ENCODE measurements at places on chromosomes 12 and 14.
A peak's percentile ranks its signal among the peaks of the same experiment; 100 is the strongest.

DNA sequence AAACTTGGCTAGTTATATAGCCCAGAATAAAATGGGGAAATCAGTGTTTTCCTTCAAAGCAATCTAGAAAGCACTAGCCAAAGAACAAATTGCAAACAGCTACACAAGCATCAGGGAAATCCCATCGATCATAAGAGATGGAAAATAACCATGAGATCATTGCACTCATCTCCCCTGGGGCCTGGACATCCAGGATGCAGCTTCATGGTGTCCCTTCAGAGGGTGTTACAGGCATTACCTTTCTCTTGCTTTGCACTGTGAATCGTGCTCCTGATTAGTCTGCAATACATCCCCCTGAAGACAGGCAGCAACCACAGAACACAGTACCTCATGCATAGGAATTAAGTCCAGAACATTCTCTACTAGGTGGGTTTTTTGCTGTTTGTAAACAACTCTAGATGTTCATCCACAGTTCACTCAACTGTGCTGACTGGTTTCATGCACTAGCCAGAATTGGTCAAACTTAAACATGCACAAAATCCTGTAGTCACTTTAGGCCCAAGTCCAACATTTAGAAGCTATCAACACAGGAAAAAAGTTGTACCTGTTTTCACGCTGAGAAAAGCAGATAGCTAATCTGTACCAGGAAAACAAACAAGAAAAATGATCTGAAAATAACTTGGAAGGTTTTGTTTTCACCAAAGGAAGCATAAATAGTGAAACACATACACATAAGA lies 120.1 kb downstream of the ZFP36L1 start:
- DNase-seq = no peak

DNA sequence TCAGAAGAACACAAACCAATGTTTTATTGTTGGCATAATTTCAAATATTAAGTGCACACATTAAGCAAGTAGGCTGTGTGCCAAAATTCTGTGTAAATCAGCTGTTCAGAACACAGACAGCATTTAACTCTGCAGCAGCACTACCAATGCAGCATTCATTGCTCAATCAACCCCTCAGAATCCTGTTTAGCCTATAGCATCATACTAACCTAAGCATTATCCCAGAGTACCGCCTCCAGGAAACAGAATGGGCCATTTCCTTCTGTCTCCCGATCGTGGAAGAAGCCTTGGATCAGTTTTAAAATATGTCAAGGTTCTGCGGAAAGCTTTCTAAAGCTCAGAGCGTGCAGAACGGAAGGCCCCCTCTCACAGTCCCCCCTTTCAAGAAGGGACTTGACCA lies 3.3 kb downstream of the IL26 start:
- no peak for DNase-seq

DNA sequence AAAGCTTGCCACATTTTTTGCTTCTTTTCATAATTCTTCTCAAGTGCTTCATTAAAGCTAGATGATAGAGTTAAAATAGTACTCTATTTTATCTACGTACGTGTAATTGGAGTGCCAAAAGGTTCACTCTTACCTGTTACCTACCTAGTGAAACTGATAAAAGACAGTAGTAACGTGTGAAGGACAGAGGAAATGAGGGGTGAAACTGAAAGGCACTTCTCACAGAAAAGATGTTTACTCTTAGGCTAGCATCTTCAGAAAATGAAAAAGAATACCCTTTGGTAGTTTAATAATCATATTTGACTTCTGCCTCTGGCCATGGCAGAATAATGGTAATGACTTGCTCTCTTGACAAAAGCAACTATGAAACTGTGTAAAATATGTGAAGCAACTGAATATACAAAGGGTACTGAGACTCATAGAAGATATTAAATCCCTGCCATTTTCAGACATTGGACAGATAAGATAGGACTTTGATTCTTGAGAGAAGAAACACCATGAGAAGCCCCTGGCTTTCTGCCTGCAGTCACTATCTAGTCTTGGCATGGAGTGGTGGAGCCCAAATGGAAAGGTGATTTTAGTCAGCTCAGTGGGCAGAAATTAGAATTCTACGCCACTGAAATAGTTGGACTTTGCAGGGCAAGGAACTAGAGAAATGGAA lies 6.3 kb upstream of the EVL start:
- no peak for DNase-seq

DNA sequence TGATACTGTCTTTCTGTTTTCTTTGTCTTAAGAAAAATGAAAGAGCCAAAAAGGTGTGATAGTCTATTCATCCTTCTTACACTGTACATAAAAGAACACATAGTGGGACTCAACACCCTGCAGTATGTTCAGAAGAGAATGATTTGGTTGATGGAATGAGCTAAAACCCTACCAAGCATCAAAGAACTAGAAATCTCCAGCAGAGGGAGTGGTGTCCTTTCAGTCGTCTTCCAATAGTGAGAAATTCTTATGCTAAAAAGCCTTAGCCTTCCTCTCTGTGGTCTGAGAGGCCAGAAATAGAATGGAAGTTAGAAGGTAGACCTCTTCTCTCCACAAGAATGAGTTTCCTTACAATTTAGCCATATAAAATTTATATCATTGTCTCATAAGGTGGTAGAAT lies 393.4 kb upstream of the SEL1L start:
- no peak for DNase-seq

DNA sequence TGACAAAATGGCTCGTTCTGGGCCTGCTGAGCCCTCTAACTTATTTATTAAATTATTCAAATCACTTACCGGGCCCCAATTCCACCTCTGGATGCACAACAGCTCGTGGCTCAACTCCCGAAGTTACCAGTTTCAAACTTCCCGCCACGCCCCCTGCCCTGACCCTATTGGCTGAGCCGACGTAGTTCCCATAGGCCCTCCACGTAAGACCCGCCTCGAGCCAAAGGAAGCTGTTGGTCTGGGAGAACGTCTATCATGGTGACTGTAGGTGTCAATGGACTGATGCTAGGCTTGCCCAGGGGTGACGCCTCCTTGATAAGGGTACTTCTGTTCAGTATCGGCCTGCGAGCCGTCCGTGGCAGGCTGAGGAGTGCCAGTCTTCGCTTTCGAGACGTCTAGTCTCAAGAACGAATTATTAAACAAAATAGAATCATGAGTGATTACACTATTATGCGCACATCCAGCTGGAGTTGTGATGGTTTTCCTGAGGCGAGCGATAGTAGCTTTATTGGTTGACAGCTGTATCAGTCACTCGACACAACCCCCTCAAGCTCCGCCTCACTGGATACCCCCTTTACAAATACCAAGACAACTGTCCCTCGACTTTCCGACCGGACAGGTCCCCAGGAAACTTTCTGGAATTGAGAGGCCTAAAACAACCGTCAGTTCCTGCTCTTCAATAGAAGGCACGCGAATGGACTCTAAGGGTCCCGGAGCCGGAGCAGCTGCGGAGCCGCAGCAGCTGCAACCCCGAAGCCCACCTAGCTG lies at the start of gene CDCA3:
Gene CDCA3, minus strand, starts transcription at position 134 of the 768 bp plus-strand sequence. CDS start 334 bp downstream, outside the sequence.
- peak; percentile 85 for DNase-seq

DNA sequence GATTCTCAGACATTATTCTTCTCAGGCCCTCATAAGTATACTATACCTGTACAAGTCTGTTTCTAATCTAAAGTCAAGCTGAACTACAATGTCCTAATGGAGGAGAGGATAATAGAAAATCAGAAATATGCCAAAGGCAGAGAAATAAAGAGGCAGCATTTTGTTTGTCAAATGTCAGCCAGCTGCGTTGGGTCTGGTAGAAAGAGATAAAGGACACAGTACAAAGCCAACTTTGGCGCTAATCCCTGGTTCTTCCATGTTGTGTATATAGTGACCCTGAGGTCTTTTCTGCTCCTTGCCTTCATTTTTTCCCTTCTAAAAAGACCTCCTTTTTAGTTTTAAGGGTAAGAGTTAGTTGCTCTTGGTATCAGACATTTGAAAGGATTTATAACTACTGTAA lies 103.1 kb downstream of the PRICKLE1 start:
- no peak for DNase-seq

- DNase-seq = no peak
Observed at GRCh38 chr12:53550595-53550994, 43.3 kb upstream of the NPFF start.

GRCh38 chr12:72162875-72163274 lies 109.3 kb upstream of the TRHDE start:
- DNase-seq = no peak

DNA sequence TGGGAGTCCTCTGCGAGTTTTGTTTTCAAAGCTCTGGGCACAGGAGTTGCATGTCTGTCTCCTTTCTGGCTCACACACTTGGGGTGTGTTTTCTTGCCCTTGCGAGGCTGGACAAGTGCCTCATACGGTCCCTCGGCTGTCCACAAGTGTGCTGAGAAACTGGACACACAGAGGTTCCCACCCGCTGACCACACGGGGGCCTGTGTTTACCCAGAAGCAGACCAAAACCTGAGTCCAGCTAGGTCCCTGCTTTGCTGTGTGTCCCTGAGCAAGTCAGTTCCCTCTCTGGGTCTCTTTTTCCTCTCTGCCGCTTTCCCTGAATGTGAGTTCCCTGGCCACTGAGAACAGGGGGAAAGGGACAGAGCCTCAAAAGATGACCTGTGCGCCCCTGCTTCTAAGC lies 678 bp upstream of the OAS2 start:
- DNase-seq = no peak

GRCh38 chr14:20711685-20712084 lies 23.1 kb downstream of the ANG start:
- DNase-seq = no peak

- no peak for DNase-seq
Observed at GRCh38 chr14:67710209-67710608, 8.5 kb downstream of the RDH12 start.

GRCh38 chr12:21169878-21170472 lies 39.0 kb downstream of the SLCO1B1 start:
- DNase-seq = peak; percentile 1

GRCh38 chr14:92585981-92586937 lies 72.7 kb downstream of the RIN3 start:
- DNase-seq = no peak

- no peak for DNase-seq
Observed at GRCh38 chr14:88078525-88078924, 73.6 kb downstream of the GPR65 start.

DNA sequence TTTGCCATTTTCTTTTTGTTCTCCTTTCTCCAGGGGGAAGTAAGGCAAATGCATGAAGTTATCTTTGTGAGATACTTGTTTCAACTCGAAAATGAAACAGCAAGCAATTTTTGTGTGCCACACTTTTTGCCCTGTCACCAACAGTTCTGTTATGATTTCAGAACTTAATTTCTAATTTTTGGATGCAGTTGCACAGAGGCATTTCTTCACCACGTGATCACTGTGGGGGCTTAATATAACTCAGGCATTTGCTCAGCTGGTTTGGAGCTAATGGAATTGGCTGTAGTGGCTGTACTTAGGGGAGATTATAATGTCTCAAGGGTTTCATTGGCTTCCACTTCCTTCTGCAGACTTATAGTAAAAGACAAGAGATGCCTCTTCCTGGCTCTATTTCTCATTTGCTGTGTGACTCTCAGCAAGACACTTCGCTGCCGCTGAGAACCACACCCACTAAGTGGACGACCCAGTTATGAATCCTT lies 452.4 kb downstream of the RAD51B start:
- DNase-seq = no peak

GRCh38 chr14:55180434-55180833 lies 11.0 kb downstream of the DLGAP5 start:
- DNase-seq = no peak

- no peak for DNase-seq
Observed at GRCh38 chr12:129903092-129903945, 506 bp downstream of the TMEM132D start.

- no peak for DNase-seq
Observed at GRCh38 chr12:12376646-12377448, 20.0 kb downstream of the BORCS5 start.

DNA sequence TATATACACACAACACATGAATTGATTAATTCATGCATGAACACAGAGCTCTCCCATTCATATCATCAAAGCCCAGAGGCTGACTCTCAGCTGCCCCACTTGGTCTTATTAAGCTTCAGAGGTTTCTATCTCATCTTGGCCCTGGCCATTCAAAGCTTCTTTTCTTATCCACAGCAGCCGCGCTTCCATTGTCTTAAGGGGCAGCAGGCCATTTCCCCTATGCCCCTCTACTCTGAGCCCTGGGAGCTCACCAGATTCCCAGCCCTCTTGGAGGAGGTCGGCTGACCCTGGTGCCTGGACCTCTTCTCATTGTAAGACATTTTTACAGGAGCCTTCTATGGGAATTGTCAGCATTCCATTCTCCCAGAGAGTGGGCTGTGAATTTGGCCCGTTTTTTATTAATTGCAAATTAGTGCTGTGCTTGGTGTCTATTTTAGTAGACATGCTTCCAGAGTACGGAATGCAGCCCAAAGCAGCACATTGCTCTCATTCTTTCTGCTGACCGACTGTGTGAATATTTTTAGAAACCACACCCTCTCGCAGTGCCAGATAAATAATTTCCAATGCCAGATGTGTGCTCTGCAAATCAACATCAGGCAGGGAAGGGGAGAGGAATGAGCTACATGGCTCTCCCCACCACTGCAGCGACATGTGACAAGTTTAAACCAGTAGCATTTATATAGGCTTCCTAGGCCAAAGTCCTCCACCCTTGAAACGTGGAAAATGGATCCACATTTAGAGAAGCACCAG lies 58.5 kb downstream of the NUAK1 start:
- no peak for DNase-seq

DNA sequence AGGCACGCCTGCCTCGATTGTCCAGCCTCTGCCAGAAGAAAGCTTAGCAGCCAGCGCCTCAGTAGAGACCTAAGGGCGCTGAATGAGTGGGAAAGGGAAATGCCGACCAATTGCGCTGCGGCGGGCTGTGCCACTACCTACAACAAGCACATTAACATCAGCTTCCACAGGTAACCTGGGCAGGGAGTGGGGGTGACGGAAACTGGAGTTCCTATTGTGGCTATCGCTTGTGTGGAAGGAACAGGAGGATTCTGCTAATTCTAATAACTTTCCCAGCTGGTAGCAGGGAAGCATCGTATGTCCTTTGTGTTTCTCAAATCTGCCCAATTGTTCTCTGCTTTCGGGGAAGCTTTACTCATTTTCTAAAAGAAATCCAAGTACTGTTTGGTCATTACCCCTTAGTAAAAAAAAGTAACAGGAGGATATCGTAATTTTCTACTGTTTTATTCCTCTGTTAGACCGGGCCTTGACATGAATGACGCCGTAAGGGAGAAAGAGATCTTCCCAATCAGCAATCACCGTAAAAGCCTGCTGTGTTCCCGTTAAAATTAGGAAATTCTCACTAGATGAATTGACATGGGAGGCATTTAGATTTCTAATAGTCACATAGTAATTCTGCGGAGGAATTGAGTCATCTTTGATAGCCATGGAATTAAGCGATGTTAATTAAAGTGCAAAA lies 449 bp downstream of the THAP2 start:
- no peak for DNase-seq

GRCh38 chr12:92765871-92766270 lies 63.1 kb downstream of the PLEKHG7 start:
- DNase-seq = no peak

- DNase-seq = no peak
Observed at GRCh38 chr14:38723959-38724358, 379.1 kb downstream of the SEC23A start.

DNA sequence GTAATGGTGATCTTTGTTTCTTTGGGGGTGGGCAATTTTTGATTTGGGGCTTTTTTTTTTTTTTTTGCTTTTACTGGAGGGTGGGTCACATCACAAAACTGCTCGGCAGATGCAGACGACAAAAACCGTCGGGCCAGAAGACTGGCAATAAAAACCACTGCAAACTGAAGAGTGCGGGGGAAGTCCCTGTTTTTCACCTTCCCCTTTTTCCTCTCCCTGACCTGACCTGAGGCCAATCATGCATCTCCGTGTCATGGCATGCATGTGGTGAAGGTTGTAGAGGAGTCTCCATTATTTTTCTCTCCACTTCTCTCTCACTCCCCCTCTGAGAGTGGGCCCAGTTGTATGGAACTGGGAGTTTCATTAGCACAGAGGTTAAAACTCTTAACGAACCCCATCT lies 57.5 kb downstream of the AP5M1 start:
- DNase-seq = no peak

GRCh38 chr12:12973019-12973418 lies 21.0 kb upstream of the GPRC5D start:
- no peak for DNase-seq
